ENCODE measurements at places on chromosomes 1 and 21.

- DNase-seq: no peak
These were observed 100.2 kb downstream of the DISP1 start for GRCh38 chr1:222914861-222915632.

DNA sequence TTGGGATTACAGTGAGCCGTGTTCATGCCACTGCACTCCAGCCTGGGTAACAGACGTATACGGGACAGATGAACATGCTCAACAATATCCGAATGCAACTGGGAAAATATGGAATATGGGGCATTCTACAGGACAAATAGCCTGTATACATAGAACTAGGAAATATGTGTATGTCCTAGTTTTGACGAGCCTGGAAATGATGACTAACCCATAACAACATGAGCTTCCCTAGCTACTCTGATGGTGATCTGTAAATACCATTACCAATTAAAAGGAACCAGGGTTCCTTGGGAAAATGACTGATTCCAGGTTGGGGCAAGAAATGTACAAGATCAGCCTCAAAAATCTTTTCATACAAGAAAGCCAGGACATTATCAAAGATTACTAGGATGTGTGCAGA lies 42.8 kb upstream of the ARTN start:
- no peak for DNase-seq

DNA sequence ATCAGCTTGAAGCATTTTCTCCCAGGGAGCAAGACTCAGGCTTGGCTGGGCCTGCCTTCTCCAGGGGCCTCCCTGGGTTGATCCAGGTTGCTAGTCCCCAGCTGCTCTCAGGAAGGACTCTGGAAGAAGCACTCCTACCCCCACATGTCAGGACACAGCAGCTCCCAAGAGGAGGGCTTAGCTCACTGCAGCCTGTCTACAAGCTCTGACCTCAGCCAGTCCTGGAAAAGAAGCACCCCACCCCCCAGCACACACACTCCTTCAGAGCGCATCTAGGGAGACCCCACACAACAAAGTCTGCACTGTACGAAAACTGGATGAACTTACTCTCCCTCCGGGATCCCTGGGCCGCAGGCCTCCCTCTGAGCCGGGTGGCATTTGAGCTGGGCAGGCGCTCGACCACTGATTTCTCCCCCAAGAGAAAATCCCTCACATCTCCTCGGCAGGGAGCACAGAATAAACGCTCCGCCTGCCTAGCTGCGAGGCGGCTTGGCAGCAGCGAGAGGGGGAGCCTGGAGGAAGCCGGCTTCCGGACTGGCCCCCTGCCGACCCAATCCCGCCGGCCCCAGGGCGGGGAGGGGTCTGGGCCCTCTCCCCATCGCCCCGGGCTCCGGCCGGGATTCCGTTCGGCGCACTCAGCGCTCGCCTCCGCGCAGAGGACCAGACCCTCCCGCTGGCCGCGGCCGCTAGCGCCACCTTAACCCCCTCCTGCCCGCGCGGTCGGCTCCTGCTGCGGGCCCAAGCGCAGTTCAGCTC lies at the start of gene KCNA2:
Gene KCNA2 (minus strand): TSS at position 458 of the 756 bp plus-strand sequence. CDS start 1,576 bp downstream, outside the sequence.
- no peak for DNase-seq

DNA sequence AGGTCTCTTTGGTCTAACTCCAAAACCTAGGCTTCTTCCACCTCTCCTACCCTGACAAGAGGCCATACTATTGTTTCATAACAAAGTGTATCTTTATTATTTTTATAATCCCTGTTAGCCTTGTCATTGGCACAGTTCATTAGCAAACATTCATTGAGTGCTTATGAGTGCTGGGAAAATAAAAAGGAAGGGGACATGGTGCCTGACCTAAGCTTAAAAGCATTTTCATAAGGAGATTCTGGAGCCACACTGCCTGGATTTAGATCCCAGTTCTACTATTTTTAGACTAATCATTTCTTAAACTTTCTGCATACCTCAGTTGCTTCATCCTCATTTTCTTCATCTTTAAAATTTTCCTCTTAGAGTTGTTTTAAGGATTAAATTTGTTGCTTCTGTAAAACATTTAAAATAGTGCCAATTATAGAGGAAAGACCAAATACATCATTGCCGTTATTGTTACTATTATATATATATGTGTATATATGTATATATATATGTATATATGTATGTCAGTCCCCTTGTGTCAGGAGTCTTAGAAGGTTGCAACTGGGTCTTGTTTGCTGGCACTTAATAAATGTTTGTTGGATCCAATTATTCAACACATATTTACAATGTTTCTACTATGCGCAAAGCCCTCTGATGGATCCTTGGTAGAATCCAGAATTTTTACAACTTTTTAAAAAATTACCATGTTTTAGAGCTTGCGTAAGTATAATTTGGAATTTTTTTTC lies 250.9 kb upstream of the SGIP1 start:
- no peak for DNase-seq

DNA sequence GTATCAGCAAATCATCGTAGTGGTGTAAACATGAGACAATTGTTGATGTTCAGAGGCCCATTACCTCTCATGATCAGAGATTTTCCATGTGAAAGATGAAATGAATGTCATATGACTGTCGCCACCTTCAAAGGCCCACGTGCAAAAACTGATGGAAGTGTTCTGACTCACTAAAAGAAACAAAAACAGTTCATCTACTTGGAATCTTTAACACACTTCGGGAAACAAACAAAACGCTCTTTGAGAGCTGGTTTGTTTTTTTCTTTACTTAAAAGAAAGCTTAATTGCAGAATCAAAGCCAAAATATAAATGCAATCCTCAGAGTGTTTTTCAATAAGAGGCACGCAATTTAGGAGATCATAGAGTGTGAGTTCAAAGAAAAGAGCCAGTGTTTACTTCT lies 100.8 kb downstream of the PLPPR4 start:
- no peak for DNase-seq

GRCh38 chr1:108327534-108328466 lies 83.9 kb upstream of the NBPF4 start:
- DNase-seq: no peak

GRCh38 chr1:59125676-59126320 lies 171.1 kb upstream of the FGGY start:
- no peak for DNase-seq

GRCh38 chr1:114048232-114048631 lies 69.0 kb downstream of the OLFML3 start:
- DNase-seq: no peak

DNA sequence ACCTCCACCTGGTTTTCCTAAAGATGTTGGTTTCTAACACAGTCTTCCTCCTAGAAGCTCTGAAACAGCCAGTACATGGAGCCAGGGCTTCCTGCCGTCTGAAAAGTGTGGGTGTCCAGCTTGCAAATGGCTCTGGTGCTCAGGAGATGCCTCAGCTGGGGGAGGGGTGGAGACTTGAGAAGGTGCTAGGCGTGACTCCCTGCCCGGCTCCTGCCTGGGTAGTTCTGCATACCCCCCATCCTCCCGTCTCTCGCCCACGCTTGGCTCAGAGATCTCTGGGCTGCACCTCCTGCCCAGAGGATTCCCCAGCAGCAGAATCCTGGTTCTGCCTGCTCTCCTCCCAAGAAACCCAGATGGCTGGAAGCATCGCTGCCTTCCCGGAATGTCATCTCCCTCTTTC lies 16.9 kb downstream of the STUM start:
- no peak for DNase-seq

DNA sequence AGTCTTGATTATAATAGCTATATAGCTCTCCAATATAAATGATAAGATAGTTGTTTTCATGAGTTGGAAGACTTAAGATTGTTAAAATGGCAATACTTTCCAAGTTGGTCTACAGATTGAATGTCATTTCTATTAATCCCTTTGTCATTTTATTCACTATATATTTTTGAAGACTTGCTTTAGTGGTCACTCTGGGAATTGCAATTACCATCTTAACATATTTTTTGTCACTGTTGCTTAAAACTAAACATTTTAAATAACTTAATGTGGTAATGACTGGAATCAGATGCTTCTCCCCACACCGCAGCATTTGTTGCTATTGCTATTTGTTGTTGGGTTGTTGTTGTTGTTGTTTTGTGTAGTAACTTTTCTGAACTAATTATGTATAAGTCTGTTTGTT lies 1592.9 kb downstream of the MRPL39 start:
- no peak for DNase-seq

- DNase-seq: no peak
These were observed 120.7 kb upstream of the SOD1 start for GRCh38 chr21:31538816-31539215.

DNA sequence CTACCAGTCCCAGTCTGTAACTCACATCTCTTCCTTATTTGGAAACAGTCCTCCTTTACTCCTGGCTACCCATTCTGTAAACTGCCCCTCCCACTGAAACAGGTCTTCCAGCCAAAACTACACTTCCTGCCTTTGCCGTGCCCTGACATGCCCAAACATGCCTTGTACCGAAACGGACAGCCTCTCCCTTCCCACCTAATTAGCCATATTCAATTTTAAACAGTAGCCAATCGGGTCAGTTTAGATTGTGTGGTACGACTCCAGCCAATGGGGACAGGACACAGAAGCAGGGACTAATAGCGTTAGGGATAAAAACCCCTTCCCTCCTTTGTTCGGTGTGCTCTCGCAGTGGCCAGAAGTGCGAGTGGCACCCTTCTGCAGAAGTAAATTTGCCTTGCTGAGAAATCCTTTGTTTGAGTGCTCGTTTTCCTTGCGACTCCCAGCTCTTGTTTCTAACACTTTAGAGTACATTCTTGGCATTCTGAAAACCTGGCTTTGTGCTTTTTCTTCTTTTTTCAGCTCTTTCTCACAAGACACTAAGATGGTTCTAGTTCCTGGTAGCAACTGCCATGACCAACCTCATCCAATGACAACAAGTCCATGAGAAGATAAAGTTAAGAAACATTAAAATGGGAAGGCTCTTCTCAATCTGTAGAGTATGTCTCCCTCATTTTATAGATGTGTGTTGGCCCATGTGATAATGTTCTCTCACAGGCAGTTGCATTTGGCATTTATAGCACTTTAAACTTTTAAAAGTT lies 325.1 kb upstream of the GREM2 start:
- no peak for DNase-seq

GRCh38 chr1:180548686-180549317 lies 10.0 kb upstream of the OVAAL start:
- no peak for DNase-seq

GRCh38 chr1:6686294-6686693 lies 15.3 kb downstream of the DNAJC11 start:
- DNase-seq: no peak

DNA sequence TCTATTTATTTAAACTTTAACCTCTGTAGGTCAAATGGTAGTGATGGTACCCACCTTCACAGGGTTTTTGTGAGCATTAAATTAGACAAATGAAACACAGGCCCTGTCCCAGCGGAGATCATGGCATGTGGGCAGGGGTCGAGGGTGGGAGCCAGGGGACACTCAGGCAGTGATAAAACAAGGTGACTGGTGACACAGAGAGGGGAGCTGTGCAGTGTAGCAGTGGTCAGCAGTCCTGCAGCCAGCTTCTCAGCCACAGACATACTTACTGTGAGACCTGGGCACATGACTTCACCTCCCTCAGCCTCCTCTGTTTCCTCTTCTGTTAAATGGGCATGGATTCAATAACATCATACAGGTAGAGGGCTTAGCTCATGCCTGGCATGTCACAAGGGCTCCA lies 44.9 kb downstream of the SRRM1 start:
- DNase-seq: no peak

DNA sequence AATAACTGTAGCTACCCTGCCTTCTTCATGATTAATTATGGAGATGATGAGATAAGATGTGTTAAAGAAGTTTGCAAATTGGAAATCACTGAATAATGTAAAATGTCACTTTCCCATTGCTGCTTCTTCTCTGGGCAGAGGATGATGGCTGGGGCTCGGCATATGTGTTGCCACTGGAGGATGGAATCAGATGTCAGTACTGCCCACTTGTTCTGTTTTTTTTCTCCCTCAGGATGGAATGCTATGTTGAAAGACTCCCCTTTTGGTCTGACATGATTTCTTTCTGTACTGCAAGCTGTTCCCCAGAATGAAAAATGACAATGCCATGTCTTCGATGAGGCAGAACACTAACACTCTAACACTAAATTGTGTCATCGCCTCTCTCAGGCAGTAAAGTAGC lies 373.9 kb upstream of the SPAG17 start:
- no peak for DNase-seq

DNA sequence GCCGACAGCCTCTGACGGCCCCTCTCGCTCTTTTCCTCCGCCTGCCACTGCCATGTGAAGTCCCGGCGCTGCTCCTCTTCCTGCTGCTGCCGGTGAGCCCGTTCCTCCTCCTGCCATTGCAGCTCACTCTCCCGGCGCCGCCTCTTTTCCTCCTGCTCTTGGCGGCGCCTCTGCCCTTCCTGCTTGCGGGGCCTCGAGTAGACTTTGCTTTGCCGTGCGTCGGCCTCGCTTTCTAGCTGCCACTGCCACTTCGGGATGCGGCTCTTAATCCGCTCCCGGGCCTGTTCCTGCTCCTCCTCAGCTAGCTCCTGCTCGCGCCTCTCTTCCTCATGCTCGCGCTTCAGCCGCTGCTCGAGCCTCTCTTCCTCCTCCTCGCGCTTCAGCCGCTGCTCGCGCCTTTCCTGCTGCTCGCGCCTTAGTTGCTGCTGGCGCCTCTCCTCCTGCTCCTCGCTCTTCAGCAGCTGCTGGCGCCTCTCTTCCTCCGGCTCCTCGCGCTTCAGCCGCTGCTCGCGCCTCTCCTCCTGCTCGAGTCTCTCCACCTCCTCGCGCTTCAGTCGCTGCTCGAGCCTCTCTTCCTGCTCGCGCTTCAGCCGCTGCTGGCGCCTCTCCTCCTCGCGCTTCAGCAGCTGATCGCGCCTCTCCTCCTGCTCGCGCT lies 4.3 kb downstream of the TCHH start:
- DNase-seq: no peak

- DNase-seq: no peak
These were observed 69.2 kb downstream of the TBX15 start for GRCh38 chr1:118918940-118919259.

DNA sequence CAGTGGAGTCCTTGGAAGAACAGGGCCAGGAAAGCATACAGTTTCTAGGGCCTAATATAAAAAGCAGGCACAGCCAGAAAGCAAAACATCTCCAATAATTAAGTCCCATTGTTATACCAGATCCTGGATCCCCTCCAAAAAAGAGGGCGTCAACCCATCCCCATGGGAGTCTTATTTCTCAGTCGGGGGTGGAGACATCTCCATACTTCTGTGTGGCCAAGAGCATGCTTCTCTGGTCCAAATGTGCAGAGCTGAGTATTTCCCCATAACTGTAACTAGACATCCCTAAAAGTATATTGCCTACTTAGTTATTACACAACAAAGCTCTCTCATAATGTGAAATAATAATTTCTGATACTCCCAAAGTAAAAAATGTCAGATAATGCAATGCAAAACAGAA lies 104.2 kb upstream of the SOX13 start:
- DNase-seq: no peak

GRCh38 chr1:91036894-91037829 lies 15.3 kb upstream of the ZNF644 start:
- no peak for DNase-seq
